HS-5 (cell line): ENCODE measurements at places on chromosomes 5 and 9.

DNA sequence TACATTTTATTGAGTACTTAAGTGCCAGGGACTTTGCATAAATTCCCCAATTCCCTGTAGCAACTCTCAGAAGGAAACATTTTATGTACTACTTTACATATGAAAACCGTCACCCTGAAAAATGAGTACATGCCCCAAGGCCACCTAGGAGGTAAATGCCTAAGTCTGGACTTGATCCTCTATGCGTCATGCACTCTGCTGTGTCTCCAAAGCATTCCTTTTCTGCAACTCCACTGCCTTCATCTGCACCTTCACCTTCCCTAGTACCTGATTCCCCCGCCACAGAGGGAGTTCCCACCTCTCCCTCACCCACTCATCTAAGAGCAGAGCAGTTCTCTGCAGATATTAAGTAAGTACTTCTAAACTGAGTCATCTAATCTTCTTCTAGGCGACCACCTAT lies 75.2 kb upstream of the HRH2 start:
- DNase-seq: no peak

DNA sequence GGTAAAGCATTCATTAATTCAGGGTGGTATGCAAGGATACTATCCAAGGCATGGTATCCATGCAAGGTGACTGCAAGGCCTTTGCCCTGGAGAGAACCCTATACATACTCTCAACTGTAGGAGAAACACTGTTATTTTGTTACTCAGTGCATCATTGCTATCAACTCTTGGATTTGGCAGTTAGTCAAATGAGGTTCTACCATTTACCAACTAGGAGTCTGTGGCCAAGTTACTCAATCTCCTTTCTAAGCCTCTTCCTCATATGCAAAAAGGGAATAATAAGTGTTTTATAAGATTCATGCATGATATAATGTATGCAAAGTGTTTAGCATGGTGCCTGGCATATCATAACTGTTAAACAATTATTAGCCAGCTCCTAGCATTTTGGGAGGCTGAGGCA lies 4.0 kb downstream of the PCDHGC3 start:
- DNase-seq: no peak

GRCh38 chr5:104494083-104494482 lies 931.5 kb upstream of the NUDT12 start:
- no peak for DNase-seq

GRCh38 chr5:59460368-59461153 lies 433.0 kb downstream of the PDE4D start:
- no peak for DNase-seq

DNA sequence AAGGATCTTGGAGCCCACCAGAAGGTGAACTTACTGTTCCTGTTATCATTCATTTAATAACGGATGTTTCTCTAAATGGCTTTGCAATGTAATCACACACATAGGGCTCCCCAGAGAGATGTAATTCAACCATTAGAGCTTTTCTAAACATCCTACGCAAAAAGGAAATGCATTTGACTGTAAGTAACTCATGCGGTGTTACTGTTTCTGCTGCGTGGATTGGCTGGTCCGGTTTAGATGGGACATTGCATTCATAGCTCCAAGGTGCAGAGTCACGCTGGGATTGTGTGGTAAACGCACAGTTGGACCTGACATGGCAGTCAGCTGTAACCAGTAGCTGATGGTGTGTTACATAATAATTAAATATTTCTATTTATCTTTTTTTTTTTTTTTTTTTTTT lies 185.5 kb upstream of the OTULINL start:
- no peak for DNase-seq

DNA sequence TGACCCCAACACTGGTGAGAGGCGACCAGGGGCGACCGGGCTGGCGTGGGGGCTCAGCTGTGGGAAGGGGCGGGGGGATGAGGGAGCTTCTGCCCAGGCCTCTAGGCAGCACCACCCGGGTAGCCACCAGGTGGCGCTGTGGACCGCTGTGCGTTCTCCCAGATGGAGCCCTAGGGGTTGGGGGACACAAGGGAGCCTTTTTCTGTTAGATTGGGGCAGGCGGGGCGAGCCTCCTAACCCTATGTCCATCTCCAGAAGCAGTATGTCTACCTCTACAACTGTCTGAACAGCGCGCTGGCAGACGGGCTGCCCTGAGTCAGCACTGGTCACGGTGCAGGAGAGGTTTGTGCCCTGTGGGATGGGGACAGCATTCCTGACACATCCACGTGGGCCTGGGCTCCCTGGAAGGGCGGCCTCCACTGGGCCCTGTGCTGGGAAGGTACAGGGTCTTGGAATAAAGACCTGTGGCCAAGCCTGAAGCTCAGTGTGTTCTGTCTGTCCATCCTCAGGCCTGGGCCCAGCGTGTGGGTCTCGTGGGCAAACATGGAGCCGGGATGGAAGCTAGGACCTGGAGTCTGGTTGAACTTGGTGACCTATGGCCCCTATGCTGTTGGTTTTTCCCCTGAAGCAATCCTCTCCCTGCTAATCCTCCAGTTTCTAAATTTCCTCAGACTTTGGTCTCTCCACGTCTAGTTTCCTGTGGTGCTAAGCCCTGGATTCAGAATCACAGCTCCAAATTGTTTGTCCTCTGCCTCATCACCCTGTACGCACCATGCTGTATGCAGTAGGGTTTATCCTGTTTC lies 23.1 kb upstream of the SPTLC1 start:
- no peak for DNase-seq

DNA sequence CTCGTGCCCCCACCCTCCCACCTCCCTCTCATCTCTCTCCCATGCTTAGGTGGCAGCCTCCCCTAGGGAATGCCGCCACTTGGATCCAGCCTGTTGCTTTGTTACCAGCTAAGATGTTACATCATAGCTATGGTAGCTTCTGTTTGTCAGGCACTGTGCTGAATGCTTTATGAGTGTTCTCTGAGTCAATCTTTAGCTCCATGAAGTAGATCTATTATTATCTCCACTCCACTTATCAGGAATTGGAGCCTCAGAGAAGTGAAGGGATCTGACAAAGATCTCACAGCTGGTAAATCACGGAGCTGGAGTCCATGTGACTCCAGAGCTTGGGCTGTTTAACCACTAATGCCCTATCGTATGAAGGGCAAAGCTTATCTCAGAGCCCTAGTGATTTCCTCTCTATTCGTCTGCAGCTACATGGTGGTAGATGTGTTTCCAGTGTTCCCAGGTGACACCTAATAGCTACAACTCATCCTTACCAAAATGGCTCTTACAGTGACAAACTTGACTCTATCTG lies 54.1 kb downstream of the GARNL3 start:
- no peak for DNase-seq

GRCh38 chr9:81397481-81398381 lies 291.6 kb downstream of the TLE1 start:
- no peak for DNase-seq

- DNase-seq: no peak
These were observed 130.2 kb upstream of the ADAMTSL1 start for GRCh38 chr9:18343784-18344183.

DNA sequence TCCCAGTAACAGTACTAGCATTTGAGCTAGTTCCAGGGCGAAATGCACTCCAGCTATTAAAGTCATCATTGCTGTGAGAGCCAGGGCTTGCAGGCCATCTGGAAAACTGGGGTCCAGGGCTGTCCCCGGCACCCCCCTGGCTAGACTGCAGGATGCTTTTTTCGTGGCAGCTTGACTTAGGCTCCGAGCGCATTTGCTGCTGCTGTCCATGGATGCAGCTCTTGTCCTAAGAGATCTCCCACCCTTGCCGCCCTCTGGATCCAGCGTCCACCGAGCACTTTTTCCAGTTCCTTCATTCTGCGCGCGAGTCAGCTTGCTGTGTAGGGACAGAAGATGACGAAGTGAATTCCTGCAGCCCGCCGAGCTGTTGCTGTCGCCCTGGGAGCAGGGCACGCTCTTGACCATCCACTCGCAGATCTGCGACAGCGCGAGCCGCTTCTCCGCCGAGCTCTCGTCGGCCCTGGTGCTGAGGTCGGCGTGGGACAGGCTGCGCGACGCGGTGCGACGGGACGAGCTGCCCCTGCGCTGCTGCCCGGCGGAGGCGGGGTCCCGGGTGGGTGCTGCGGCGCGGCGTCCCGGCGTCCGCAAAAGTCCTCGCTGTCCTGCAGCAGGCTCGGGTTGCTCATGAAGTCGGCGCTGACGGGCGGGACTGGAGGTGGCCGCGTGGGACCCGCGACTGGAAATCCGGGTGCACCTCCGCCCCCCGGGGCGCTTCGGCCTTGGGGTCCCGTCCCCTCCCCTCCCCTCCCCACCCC lies 30.7 kb downstream of the OR2V1 start:
- no peak for DNase-seq

DNA sequence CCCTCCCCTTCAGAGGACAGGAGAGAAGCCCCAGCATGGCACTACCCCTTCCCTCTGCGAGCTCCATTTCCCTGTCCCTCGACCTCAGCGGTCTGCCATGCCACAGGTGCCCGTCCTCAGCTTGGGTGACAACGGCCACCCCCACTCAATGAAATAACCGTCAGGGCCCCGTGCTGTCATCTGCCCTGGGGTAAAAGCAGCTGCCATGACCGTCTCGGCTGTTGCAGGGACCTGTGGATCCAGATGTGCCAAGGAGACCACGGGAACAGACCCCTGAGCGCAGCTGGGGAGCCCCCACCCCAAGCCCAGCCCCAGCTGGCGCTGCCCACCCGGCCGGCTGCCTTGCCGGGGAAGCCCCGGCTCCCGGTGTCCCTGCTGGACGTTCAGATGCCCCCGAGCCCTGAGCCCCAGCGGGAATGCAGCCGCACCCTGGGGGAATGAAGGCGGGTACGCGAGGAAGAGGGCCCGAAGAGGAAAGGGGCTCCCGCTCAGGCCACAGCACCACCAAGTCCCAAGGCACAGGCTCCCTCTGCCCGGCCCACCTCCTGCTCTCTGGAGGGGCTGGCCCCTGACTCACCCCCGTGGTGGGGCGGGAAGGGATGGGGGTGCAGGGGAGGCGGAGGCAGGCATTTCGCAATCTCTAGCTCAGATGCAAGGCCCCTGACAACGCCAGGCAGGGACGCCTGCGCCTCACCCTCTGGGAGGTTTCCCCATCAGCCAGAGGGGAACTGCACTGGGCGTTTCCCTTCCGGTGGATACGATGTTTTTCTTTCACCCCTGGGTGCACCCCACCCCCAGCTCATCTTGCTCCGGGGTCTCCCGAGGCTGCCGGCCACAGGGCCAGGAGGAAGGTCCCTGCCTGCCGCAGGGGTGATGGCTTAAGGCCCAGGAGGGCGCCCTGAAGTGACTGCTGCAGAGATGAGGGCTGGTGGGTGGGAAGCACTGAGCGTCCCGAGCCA lies 49.2 kb downstream of the NACC2 start:
- DNase-seq: no peak

DNA sequence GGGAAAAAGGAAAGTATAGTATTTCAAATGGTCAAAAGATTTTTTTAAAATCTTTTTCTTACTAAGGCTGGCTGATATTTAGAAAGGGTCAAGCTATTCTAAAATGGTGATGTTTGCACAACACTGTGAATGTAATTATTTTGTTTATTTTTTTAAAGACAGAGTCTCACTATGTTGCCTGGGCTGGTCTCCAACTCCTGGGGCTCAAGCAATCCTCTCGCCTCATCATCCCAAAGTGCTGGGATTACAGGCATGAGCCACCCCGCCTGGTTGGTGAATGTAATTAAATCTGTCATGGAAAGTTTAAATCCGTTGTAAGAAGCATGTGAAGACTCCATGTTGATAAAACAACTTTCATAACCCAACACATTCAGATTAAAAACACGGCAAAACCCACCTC lies 2.6 kb downstream of the UBTD2 start:
- DNase-seq: no peak

DNA sequence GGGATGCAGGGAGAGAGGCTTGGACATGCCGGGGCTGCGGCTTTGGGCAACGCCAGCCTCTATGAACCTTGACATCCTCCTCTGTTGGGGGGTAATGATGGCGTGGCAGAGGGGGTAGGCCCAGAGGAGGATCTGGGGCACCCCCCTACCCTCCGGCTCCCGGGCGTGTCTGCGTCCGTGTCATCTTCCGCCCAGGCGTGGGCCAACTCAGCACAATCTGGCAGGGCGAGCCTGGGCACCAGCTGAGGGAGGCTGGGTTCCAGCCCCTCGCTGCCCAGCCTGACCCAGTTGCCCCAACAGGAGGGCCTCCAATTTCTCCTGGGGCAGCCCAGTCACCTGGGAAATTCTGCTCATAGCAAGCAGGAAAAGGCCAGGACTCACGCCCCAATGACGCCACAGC lies 62.9 kb upstream of the IL17B start:
- DNase-seq: no peak

- DNase-seq: no peak
These were observed 85.1 kb upstream of the LRRTM2 start for GRCh38 chr5:138960145-138960692.

DNA sequence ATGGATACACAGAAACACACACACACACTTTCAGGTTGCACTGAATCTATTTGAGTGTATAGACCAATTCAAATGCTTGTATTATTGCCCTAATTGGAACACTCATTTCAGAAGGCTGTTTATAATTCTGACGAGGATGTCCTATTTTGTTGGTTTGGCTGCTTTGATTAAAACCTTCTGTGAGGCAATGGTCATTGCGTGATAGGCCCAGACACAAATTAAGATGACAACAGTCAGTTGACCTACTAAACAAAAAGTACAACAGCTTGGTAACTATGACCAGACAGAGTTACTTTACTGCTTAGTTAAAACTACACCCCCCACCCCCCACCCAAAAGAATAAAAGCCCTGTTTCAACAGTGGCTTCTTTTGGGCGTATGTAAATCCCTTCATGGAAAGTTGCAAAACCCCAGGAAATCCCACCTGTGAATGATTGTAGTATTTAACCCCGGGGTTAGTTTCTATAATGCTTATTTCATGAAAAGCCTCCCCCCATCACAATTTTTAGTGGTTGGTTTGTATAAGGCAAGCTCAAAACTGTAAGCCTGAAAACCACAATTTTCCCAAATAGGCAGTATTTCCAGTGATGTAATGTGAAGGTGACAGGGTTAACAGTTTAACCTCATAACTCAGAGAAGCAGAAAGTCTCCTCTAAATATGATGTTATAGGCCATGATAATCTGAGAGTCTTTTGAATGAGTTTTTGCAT lies 340.8 kb downstream of the FGF10 start:
- DNase-seq: no peak

DNA sequence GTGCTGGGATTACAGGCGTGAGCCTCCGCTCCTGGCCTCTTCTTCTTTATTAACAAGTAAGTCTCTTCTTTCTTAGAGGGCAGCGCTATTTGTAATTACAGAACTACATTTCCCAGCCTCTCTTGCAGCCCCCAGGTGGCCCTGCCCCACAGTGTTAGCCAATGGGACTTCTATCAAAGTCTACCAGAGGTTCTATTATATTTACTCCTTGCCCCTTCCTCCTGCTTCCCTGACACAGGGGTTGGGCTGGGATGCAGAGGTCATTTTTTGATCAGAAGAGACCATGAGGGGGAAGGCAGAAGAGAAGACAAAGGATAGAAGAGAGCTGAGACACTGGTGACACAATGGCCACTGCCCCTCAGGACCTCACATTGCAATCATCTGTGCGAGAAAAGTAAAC lies 224.2 kb downstream of the SYK start:
- DNase-seq: no peak

- DNase-seq: no peak
These were observed 10.3 kb downstream of the CNOT8 start for GRCh38 chr5:154868702-154869101.

DNA sequence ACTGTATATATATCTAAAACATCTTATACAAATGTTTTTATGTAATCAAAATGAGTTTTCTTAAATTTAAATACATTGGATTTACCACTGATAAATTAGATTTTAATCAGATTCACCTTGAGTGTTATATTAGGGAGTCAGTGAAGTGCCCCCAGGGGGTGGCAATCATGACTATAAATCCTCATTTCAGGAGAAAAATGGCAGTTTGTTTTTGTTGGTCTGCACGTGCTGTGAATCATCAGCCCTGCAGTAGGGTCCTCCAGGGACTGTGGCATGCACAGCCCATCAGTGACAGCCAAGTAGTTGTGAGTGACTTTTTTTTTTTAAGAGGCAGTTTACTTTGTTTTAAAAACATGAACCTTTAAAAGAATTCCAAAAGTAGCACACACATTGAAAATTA lies 65.2 kb downstream of the ZSWIM6 start:
- no peak for DNase-seq
